ENCODE measurements at places on chromosomes 4 and X.

GRCh38 chr4:78120144-78120880, 63.2 kb downstream of the FRAS1 start:
- DNase-seq, result no peak

- no peak for DNase-seq
Observed at GRCh38 chrX:110159865-110160264, 157.0 kb downstream of the TMEM164 start.

DNA sequence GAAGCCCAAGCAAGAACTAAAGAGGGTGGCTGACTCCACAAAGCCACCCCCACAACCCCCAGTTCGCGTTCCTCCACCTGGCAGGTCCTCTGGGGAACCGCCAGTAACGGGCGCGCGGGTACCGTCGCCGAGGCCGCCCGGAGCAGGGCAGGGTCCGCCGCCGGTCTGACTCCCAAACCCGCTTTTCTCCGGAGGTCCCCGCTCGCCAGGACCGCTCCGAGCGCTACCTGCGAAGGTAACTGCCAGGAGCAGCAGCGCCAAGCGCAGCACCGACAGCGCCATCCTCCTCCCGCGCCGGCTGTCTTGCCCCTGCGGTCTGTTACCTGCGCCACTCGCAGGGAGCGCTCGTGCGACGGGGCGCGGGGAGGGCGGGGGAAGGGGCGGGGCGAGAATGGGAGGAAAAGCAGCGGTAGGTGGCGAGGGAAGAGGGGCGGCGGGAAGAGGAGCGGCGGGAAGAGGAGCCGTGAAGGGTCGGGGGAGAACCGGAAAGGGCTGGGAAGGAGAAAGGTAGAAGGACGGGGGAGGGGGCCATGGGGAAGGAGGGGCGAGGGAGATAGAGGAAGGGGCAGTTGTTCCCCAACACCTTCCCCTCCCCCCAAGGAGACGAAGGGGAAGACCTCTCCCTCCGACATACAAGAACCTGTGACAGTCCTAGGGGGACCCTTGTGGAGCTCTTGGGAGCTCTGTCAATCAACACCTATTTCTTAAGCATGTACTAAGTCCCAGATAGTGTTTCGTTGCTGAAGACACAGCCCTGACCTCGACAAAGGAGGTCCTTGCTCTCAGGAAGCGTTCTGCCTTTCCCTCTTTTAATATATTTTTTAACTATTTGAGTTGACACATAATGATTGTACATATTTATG, at the start of gene SPINK2:
Gene SPINK2 (minus strand): TSS at position 321 of the 863 bp plus-strand sequence. CDS start 39 bp downstream, at position 282.
- no peak for DNase-seq

DNA sequence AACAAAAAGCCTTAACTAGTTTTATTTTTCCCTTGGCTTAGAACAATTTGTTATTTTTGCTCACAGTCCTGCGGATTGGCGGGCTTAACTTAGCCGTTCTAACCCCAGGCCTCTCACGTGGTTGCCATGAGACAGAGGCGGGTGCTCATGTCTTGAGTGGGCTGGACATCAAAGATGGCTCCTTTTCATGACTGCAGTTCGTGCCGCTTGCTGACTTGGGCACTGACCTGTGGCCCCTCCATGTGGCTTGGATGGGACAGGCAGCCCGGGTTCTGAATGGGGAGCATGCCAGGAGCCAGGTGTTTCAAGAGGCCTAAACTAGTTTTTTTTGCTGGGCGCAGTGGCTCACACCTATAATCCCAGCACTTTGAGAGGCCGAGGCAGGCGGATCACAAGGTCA, 40.7 kb downstream of the CDS1 start:
- DNase-seq, result no peak

DNA sequence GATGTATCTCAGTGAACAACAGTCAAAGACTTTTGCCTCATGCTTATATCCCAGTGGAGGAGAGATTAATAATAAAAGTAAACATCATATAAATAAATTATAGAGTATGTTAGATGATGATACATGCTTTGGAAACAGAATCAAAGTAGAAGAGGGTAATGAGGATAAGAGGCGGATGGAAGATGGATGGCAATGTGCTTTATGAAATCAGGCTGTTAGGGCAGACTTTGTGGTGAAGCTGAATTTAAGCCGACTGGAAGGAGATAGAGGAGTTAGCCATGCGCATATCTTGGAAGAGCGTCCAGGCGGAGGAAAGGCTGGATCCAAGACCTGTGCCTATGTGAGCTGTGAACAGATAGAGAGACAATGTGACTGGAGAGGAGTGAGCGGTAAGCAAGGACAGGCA, 74.9 kb upstream of the GUCY1A1 start:
- no peak for DNase-seq

DNA sequence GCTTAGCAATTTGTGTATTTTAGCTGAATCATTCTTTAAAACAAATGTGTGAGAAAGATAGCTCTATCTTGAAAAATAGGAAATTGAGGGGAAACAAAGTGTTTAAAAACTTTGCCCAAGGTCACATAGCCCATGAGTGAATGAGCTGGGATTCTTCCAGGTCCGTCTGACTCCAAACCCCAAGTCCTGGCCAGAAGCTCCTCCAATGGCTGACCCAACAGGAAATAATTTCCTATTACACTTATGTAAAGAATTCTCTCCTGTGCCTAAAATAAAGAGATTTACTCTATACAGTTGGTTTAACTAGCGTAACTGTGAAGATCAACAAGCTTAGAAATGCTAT, 287.6 kb downstream of the ARHGAP24 start:
- no peak for DNase-seq

GRCh38 chrX:70089604-70090297, 27.5 kb downstream of the OTUD6A start:
- no peak for DNase-seq

DNA sequence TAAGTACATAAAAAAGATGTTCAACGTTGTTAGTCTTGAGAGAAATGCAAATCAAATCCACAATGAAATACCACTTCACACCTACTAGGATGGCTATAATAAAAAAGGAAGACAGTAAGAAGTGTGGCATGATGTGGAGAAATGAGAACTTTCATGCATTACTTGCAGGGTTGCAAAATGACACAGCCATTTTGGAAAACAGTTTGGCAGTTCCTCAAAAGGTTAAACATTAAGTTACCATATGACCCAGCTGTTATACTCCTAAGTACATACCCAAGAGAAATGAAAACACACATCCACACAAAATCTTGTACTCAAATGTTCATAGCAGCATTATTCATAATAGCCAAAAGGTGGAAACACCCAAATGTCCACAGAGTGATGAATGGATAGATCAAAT, 25.8 kb upstream of the LIMCH1 start:
- no peak for DNase-seq

GRCh38 chr4:77095101-77095821, 19.5 kb upstream of the CCNI start:
- DNase-seq, result peak; percentile 67

GRCh38 chr4:54643958-54644751, 13.6 kb upstream of the KIT start:
- no peak for DNase-seq

DNA sequence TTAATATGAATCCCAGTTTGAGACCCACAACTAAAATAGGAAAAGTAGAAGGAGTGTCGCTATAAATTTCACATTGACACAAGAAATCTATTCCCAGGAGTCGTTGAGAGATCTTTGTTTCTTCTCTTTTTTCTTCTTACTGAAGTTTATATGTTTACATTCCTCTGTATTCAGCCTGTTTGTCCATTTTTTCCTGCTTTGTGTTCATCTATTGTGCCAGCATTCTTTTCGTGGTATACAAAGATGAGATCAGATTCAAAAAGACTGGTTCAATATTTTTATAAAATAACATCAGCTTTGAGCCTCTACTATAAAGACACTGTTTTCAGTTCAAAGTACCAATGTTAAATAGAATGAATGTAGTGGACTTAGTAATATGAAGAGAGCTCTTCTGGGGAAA, 95.4 kb upstream of the MYOZ2 start:
- DNase-seq, result no peak

GRCh38 chrX:77962068-77962902, 7.2 kb downstream of the PGAM4 start:
- no peak for DNase-seq

GRCh38 chr4:76592460-76592859, 157.4 kb downstream of the SHROOM3 start:
- no peak for DNase-seq

GRCh38 chrX:8688776-8689175, 43.2 kb downstream of the ANOS1 start:
- no peak for DNase-seq

- peak; percentile 45 for DNase-seq
Observed at GRCh38 chr4:2930758-2931511, 32.3 kb downstream of the NOP14 start.

GRCh38 chrX:43827791-43828190, 54.5 kb downstream of the MAOB start:
- DNase-seq, result no peak

- no peak for DNase-seq
Observed at GRCh38 chrX:8364369-8365141, 100.1 kb upstream of the VCX3B start.

DNA sequence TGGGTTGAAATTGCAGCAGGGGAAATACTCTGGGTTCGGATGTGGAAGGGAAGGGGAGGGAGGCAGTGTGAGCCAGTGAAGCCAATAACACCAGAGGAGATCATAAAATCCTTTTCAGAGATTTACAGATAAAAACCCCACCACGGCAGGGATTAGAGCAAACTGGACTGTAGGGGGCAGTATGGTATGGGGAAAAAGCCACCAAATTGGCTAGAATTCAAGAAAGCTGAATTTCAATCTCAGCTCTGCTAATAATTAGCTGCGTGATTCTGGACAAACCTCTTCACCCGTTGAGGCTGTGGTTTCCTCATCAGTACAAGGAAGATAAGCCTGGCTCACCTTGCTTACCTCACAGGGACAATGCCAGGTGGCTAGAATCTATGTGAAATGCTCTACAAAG, 108.1 kb downstream of the ATG4A start:
- peak; percentile 1 for DNase-seq

DNA sequence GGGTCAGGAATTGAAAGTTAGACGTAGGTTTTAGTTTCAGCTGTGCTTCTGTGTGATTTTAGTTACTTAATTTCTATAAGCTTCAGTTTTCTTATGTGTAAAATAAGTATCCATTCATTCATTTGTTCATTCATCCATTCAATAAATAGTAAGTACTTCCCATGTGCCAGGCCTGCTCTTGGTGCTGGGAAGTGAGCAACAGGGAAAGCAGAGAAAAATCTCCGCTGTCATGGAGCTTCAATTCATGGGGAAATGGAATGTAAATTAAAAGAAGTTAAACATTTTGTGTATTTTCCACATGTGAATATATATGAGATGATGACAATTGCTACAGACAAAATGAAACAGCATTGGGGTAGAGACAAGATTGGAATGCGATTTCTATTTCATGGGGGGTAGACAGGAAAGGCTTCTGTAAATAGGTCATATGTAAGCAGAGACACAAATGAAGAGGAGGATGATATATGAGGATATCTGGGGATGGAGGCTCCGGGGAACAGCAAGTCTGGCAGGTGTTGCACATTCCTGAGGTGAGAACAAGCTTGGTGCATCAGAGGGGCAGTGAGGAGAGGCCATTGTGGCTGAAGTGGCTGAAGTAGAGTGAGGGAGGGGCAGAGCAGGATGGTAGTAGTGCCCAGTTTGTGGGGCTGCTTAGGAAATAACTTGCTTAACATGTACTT, 66.2 kb downstream of the FHIP1A start:
- DNase-seq, result no peak

GRCh38 chrX:153238361-153238760, 59.3 kb downstream of the MAGEA1 start:
- no peak for DNase-seq

DNA sequence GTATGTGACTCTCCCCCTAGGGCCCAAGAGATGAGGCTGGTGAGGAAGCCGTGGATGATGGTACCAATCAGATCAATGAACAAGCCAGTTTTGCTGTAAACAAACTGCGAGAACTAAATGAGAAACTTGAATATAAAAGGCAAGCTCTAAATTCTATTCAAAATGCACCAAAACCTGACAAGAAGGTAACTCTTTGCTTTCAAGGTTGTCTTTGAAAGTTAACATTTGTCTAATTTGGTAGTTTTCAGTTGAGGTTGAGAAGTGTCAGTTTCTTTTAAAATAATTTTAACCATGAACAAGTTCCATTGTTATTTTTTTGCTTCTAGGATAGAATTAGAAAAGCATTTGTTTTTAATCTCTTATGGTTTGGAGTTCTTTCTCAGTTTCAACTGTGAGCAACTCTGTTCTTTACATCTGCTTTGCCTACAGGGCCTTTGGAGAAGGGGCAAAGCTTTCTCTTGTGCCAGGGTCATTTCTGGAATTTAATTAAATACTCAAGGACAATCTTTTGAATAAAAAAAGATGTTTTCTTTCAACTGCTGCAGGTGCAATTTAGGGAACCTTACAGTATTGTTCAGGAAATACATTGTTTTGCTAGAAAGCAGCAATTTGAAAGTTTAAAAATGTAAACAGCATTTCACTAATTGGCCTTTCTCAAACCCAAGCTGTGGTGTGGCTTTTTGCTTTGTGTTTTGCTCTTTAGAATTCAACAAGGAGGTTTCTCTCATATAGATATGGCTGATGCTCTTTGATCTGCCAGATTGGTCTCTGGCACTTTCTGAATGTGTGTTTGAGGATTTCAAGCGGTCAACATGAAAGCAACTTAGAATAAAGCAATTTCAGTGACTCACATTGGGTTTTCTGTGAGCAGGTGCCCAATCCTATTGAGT, 62.9 kb downstream of the LRP2BP start:
- no peak for DNase-seq

DNA sequence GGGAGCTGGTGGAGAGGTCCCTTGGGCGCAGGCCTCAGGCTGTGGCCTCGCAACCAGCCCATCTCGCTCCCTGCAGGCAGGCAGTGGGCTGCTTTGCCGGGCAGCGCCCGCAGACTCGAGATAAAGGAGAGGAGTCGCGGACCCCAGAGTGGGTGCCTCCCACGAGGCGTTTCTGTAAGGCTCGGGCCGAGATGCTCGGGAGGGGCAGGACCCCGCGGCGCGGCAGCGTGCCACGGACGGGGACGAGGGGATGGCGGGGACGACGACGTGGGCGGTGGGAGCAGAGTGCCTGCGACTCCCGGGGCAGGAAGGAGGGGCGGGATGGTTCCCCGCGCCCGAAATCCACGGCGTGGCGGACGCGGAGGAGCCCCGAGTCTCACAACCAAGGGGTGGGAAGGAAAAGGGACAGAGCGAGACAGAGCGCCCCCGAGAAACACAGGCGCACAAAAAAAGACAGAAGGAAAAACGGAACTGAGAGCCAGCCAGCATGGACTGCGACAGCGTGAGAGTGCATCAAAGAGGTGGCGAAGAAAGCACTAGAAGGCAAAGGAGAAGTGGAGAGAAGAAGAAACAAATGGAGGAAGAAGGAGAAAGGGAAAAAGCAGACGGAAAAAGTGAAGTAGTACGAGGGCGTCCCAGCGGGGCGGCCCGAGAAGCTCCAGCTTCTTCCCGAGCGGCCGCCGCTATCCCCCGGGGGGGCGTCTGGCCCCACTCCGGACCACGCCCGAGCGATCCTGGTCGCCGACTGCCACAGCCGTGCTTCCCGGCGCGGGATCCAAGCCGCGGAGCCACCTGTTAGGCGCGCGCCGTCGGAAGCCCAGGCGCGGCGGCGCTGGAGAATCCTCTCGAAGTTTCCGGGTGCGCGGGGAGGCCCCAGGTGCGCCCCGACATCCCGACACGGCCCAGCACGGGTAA, 1.5 kb downstream of the BEND4 start:
- no peak for DNase-seq

DNA sequence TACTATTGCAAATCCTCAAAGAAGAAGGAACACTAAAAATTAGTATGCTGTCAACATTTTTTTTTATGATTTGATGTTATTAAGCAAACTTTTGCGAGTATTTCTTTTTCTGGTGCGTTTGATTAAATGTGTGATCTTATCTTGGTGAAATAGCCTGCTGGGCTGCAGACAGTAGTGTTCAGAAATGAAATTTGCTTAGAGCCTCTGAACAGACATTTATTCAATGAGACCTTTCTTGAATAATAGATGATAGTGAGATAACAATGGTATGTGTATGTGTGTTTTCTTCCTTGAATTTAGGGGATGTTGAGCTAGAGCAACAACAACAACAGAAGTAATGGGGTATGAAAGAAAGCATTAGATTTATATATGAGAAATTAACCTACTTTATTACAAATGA, 12.7 kb downstream of the ADGRL3 start:
- no peak for DNase-seq
